ENCODE measurements at places on chromosomes 3 and 15.
A peak's percentile ranks its signal among the peaks of the same experiment; 100 is the strongest.

- peak; percentile 26 for DNase-seq
These were observed 23.5 kb upstream of the ARPIN start for GRCh38 chr15:89936051-89936785.

- DNase-seq: no peak
These were observed 50.6 kb downstream of the ARHGEF3 start for GRCh38 chr3:56751056-56751707.

- no peak for DNase-seq
These were observed 144.7 kb upstream of the GADL1 start for GRCh38 chr3:31039145-31039544.

- no peak for DNase-seq
These were observed 541.7 kb upstream of the ZNF385D start for GRCh38 chr3:22292681-22293080.

DNA sequence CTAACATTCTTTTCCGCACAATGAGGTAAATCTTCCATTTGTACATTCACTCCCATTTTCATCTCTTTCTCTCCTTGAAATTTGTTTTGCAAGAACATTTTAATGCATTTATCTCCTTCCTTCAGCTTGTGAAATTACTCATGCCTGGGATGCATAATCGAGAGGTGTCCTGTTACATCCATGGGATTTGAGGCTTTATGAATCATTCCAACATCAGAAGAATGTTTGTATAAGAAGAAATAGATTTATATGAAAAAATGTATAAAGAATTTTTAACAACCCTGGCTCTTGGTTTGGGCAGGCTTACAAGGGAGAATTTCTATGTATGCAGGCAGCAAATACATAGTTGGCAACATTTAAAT is 93.2 kb upstream of the MBNL1 start:
- no peak for DNase-seq

DNA sequence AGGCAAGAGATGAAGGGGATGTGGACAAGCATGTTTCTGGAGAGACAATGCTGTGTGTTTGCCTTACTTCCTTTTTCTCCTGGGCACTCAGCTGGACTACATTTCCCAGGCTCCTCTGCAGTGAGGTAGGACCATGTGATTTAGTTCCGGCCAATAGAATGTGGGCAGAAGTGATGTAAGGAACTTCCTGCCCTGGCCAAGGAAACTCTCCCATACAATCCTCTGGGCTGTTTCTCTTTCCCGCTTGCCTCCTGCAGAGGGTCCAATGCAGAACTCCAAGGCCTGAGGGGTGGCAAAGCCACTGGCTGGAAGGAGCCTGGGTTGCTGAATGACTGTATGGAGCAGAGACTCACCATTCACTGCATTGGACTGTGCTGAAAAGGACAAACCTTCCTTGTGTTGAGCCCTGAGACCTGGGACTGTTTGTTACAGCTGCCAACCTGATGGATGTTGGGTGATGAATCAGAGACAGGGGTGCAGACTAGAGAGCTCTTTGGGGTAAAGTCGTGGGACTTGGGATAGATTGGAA is 82.7 kb upstream of the SLC6A6 start:
- DNase-seq: no peak

DNA sequence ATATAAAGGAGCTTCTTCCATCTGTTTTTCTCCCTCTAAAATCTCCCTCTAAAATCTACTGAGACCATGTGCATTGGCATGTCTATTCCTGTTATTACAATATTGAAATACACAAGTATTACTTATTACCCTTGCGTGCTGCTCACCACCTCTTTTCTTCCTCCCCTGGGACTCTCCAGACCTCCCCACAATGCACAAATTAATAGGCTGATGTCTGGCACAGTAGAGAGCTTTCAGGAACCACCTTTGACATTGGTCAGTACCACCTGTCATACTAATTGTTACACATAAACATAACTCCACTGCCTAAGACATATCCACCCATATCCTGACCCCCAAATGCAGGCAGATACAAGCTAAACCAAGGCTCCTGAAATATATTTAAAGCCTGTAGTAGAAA is 722.6 kb downstream of the FHIT start:
- DNase-seq: no peak

DNA sequence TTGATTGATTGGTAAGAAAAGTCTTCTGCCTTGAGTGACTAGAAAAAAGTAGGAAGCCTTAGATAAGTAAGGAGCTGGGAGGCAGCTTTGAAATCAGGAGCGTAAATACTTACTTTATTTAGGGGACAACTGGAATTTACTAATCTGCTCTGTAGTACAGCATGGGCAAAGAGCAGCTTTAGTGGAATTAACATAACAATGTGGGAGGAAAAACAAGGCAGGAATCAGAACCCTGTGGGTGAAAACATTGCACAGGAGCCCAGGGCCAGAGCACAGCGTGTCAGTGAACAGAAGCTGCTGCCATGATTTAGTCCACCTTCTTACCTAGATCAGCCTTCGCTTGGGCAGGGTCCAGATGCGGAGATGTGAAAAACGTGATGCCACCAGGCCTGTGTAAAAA is 14.6 kb downstream of the FMN1 start:
- no peak for DNase-seq

DNA sequence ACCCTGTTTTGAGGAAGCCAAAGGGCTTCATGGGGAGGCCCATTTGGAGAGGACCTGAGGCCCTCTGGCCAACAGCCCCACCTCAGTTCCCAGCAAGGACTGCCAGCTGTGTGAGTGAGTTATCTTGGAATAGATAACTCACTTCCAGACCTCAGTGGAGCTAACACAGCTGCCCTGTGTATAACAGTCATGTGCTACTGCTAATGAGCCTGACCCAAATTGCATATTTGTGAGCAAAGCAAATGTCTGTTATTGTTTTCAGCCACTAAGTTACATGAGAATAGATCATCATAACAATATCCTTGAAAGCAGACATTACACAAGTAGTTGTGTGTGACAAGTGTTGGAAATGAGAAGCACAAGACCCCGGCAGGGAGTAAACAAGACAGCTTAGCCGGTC is 355.8 kb downstream of the MCTP2 start:
- DNase-seq: no peak

DNA sequence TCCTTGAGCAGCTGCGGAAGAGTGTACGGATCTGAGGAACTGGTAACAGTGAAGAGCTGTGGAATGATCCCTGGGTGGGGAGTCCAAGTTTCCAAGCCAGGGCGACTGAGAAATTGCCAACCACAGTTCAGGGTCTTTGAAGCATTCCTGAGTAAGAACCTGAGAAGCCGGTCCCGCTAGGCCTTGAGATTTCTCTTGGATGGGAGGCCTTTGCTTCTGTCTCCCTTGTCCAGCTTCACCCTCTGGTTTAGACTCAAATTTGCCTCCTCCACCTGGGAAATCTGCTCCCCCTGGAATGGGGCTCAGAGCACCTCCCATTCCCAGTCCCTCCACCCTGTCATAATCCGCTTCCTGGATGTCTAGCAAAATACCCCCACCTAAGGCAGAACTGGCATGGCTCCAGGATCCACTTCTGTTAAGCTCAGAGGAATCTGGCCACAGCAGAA is 127.7 kb upstream of the DLG1 start:
- no peak for DNase-seq

- DNase-seq: no peak
These were observed 239.2 kb upstream of the UMPS start for GRCh38 chr3:124491098-124491497.

GRCh38 chr3:30161375-30161774 is 445.0 kb upstream of the TGFBR2 start:
- no peak for DNase-seq

- no peak for DNase-seq
These were observed 428.1 kb downstream of the ROBO2 start for GRCh38 chr3:77467702-77468625.

DNA sequence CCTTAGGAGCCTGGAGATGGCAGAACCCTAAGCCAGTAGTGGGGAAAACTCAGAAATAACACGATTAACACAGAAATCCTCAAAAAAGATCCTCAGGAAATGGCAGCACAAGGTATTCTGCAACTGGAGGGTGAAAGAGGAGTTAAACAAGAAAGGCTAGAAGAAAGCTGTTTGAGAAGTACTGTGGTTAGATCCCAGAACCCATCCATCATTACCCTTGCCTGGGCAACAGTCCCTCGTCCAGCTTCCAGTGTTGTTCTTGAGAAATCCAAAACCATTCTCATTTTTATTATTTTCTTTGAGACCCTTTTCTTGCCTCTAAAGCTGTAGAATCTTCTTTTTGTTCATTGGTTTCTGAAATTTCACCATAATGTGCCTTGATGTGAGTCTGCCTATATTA is 2.7 kb upstream of the CDCP1 start:
- no peak for DNase-seq

- DNase-seq: no peak
These were observed 630 bp downstream of the ATP6V1A start for GRCh38 chr3:113747283-113748046.

- DNase-seq: no peak
These were observed 15.2 kb upstream of the NCKIPSD start for GRCh38 chr3:48700731-48701405.

DNA sequence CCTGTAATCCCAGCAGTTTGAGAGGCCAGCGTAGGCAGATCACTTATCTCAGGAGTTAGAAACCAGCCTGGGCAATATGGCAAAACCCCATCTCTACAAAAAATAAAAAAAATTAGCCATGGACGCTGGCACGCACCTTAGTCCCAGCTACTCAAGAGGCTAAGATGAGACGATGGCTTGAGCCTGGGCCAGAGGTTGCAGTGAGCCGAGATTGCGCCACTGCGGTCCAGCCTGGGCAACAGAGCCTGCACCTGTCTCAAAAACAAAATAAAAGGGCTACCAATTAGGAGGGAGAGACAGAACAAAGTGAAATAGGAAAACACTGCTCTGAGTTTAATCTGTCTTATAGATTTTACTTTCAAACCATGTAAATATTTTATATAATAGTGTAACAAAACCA is 33.8 kb downstream of the MSL2 start:
- no peak for DNase-seq

GRCh38 chr15:44882499-44882968 is 74.0 kb upstream of the TERB2 start:
- DNase-seq: no peak

DNA sequence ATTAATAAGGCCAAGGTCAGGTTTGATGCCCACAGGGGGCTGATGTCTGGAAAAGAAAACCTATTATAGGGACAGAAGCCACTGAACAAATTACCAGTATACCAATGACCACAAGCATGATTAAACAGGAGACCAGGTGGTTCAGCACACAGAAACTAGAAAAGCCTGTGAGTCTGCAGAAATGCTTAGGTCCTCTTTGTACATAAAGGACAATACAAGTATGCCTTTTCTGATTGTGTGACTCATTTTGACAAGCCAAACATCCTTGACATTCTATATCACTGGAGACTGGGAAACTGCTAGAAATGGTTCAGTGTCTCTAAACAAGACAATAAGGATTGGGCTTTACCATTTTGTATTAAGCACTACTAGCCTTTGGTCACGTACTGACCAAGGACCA is 113.2 kb upstream of the MYO5C start:
- DNase-seq: no peak

- no peak for DNase-seq
These were observed 478.0 kb upstream of the ATP11B start for GRCh38 chr3:182315313-182315712.

GRCh38 chr3:73787620-73788019 is 162.9 kb upstream of the PDZRN3 start:
- no peak for DNase-seq

DNA sequence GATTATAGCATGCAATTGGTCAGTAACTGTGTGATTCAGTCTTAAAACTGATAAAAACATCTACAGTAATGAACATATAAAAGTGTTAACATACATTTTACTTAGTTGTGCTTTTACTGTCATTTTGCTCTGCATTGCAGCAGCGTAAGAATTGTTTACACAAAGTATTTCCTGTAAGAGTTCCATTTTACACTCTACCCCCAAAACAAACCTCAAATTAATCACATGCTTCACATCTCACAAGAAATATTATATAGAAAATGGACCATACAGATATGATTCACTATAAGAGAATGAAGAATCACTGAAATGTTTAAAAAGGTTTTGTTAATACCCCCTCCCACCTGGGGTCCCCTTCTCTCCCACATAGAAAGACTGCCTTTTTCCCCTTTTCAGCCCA is 225.9 kb upstream of the LRRN1 start:
- DNase-seq: no peak

DNA sequence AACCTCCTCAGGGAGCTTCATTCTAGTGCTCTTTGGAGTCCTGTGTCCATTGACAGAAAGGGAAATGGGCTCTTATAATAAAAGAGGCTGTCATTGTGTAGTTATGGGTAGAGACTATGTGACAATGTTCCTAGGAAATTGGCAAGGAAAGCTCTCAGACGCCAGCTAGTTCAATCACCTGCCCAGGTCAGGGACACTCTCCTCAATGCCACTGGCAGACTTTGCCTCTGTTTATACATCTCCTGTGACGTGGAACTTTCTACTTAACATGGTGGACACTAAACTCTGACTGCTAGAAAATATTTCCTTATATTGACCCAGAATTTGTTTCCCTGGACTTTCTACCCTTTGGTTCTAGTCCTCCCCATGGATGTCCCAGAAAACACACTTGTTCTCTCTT is 2.8 kb downstream of the EFCAB12 start:
- no peak for DNase-seq

DNA sequence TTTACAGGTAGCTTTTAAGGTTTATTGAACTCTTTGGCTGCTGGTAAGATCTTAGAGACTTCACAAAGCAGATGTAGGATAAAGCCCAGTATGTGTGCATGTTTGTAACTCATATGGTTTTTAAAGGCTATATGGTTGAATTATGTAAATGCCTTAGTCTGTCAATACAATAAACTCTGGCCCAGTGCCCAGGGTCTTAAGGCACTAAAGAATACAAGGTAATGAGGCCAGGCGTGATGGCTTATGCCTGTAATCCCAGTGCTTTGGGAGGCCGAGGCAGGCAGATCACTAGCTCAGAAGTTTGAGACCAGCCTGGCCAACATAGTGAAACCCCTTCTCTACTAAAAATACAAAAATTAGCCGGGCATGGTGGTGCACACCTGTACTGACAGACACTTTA is 170.3 kb upstream of the CGNL1 start:
- DNase-seq: no peak

GRCh38 chr3:195558602-195559001 is 15.5 kb upstream of the PPP1R2 start:
- no peak for DNase-seq

- no peak for DNase-seq
These were observed 51.2 kb downstream of the LYSMD4 start for GRCh38 chr15:99681990-99682389.

DNA sequence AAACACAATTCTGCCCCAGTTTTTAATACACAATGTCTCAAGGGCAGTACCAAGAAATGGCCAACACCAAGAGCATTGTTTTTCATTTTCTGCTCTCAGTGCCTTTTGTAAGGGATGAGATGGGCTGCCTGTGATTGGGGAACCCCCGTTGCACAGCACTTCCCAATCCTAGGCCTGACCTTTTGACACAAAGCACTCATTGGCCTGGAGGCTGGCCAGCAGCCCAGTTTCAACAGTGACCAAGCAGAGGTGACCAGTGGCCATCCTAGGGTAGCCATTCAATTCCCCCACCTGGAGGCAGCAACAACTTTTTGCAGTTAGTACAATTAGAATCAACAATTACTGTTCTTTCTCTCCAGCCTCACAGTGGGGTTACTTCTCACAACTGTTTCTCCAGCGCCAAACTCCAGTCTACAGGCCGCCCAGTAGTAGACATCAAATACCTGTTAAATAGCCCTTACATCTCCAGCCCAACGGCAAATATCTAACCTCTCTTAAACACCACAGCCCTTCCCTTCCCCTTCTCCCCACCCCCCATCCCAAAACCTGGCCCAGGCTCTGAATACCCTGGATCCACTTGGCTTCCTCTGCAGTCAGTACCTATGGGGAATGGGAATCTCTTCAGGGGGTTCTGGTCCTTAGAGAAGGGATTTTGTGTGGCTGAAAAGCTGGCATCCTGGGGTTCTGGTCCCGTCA is 8.9 kb upstream of the LRRC2 start:
- no peak for DNase-seq

All from CD8-positive, alpha-beta T cell (primary cell).